ENCODE measurements at places on chromosomes 11 and 22.

GRCh38 chr11:32255841-32256240 lies 165.0 kb downstream of the RCN1 start:
- no peak for DNase-seq

DNA sequence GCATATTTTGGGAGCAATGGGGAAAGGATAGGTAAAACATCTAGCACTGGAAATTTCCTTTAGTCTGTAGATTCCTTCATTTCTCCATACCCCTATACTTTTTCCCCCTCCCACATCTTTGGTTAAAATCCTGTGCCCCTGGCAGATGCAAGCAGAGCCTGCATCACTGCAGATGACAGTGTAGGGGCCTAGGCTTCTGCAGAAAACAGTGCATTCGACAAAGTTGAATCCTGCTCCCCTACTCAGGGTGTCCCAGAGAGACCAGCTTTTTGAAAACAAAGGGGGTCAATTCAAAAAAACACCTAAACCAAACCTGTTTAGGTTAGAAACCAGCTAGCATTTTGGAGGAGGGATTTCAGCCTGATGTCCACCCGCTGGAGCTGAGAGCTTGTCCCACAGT lies 43.8 kb upstream of the BLID start:
- DNase-seq, result no peak

- no peak for DNase-seq
Observed at GRCh38 chr22:39392341-39392948, 7.1 kb upstream of the TAB1 start.

DNA sequence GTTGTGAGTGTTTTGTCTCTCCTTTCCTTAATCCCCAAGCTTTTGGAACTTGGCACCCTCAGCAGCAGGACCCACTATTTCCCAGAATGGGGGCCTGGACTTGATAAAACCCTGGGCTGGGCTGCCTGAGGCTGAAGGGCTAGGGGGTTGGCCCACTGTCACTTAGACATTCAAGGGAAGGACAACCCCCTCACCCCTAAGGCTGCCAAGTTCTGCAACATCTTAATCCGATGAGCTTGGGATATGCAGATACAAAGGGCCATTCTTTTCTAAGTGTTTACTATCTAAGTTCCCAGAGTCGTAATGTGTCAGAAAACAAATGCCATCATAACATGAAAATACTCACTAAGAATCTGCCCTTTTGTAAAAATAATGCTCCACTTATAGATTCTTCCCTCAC lies 42.9 kb downstream of the IRAG1 start:
- no peak for DNase-seq

GRCh38 chr11:109914038-109914437 lies 179.2 kb upstream of the ZC3H12C start:
- DNase-seq, result no peak

GRCh38 chr11:69697861-69698260 lies 6.0 kb downstream of the FGF19 start:
- DNase-seq, result no peak

- no peak for DNase-seq
Observed at GRCh38 chr11:74673693-74674360, 57.4 kb downstream of the CHRDL2 start.

Data from progenitor cell of endocrine pancreas (in vitro differentiated cells).